Psoas muscle (tissue), 8 donors: ENCODE measurements at places on chromosomes 2 and 18. TPM values are rescaled to one million over a fixed set of nuclear protein-coding genes. Genes with fewer than 3 reads are reported as not detected.

- DNase-seq = no peak
These were observed 69.9 kb downstream of the XRCC5 start for GRCh38 chr2:216179015-216179414.

DNA sequence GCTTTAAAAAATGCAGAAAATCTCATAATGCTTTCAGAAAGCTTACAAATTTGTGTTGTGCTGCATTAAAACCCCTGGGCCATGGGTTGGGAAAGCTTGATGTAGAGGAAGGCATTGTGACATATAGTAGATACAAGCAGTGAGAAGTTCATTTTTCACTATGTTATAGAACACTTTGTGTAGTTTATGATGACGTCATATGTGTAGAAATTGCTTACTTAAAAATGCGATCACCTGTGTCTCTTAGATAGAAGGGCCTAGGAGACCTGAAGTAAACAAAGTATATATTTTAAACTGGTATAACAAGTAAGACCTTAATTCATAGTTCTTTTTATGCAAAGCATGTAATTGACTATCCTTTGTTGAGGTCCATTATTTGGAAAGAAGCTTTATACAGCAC is 393.5 kb downstream of the ARHGAP15 start:
- no peak for DNase-seq

DNA sequence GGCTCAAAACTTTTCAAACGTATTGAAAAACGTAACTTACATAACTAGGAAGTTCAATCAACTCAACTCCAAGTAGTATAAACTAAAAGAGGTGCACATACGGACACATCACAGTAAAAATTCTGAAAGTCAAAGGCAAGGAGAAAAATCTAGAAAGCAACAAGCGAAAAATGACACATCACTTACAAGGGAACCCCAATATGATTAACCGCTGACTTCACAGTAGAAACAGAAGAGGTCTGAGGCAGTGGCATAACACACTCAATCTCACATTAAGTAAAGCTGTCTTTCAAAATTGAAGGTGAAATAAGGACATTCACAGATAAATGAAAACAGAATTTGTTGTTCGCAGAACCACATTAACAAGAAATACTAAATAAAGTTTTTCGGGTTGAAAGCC is 32.7 kb downstream of the PPP4R1 start:
- no peak for DNase-seq

DNA sequence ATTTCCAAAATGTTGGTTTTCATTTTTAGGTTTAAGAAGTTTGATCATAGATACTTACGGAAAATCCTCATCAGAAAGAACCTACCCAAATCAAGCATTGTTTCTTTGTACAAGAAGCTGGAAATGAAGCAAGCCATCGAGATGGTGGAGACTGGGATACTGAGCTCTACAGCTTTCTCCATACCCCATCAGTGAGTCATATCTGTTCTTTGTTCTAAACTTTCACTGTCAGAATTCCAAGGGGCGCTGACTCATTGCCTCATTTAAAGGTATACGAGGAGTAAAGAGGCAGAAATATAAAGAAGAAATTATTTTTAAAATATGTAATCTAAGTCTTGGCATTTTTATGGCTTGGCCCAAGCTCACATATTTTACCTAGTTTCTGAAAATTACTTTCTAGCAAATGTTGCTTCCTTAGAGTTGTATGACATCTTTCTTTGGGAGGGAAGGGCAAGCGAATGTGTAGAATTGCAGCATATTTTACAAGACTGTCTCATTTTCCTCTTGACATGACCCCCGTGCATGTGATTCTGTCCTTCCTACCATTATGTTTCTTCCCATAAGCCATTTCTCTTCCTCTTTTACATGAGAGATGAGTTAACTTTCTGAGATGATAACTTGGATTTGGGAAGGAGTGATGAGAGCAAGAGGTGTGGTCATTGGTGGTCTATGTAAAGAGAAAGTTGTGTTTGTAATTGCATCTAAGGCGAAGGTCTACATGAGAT is 41.2 kb downstream of the SLC9A4 start:
- no peak for DNase-seq

DNA sequence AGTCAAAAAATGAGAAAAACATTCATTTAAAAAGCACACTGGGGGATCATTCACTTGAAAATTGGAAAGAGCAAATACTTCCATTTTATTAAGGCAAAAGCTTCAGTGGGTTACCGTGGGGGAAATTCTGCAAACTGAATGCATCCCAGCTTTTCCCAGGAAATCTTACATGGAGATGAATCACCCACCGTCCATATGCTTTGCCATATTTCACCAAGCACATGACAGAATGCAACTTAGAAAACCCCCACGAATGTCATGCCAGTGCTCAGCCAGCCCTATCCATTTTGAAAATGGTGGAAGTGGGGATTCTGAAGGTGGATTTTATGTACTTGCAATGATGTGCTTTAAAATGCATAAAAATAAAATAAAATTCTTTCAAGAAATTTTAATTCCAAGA is 485.5 kb upstream of the ID2 start:
- no peak for DNase-seq

- no peak for DNase-seq
These were observed 15.8 kb downstream of the C18orf63 start for GRCh38 chr18:74331404-74331803.

DNA sequence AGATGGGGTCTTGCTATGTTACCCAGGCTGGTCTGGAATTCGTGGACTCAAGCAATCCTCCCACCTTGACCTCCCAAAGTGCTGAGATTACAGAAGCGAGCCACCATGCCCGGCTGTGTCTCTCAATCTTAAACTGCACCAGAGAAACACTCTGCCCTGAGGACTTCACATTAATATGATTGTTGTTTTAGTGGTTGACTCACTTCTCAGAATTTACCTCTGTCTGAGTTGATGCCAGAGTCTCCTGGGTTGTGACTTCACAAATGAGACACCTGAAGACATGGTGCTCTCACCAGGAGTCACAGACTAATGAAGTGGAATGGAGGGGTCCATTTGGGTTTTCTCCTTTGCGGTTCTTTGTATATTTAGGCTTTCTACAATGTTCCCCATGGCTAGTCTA is 61.0 kb upstream of the TGIF1 start:
- DNase-seq = no peak

GRCh38 chr18:53887447-53887846 is 337.0 kb downstream of the MBD2 start:
- DNase-seq = no peak

Gene SLC23A3
- 0.86 TPM for total RNA-seq
